ENCODE measurements at places on chromosomes 1 and 21.

GRCh38 chr1:66374148-66374547 is 159.8 kb upstream of the SGIP1 start:
- no peak for DNase-seq

- no peak for DNase-seq
Measured at GRCh38 chr1:234958706-234959657, 169.7 kb downstream of the TOMM20 start.

- DNase-seq = no peak
Measured at GRCh38 chr1:203040513-203041275, 14.4 kb downstream of the PPFIA4 start.

- no peak for DNase-seq
Measured at GRCh38 chr1:152328801-152329391, 3.9 kb upstream of the FLG start.

GRCh38 chr1:117657031-117657430 is 51.2 kb downstream of the TENT5C start:
- DNase-seq = no peak

DNA sequence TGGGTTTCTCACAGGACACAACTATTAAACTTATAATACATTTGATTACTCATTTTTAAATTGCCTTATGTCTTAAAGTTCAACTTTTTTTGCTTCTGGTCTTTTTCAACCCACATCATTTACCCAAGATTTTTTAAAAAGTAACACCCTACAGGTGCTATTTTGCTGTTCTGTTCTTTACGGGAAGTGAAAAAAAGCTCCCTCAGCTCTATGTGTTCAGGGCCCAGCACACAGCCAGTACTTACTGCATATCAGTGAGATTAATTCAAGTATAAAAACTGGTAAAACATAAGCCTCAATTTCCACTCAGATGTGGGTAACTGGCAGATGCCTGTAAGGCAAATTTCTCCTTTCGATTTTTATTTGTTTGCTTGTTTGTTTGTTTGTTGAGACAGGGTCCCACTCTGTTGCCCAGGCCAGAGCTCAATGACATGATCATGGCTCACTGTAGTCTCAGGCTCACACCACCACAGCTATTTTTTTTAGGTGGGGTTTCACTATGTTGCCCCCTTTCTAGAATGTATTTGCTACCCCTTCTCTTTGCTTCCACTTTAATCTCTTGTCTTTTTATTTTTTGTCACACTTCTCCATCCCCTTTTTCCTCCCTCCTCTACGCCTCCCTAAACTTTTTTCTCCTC is 20.3 kb downstream of the RNASEL start:
- DNase-seq = no peak

GRCh38 chr1:195908121-195908520 is 700.1 kb downstream of the KCNT2 start:
- no peak for DNase-seq

DNA sequence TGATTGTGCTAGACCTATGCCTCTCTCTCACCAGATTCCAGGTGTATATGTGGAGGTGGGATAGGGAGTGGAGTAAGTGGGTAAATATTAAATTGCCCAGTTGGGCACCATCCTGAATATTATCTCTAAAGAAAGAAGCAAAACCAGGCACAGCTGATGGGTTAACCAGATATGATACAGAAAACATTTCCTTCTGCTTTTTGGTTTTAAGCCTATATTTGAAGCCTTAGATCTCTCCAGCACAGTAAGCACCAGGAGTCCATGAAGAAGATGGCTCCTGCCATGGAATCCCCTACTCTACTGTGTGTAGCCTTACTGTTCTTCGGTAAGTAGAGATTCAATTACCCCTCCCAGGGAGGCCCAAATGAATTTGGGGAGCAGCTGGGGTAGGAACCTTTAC is at the start of gene FCER1A:
TSS of gene FCER1A (plus strand) at position 242 of the 400 bp plus-strand sequence. CDS start at position 271, 29 bp downstream.
- no peak for DNase-seq

DNA sequence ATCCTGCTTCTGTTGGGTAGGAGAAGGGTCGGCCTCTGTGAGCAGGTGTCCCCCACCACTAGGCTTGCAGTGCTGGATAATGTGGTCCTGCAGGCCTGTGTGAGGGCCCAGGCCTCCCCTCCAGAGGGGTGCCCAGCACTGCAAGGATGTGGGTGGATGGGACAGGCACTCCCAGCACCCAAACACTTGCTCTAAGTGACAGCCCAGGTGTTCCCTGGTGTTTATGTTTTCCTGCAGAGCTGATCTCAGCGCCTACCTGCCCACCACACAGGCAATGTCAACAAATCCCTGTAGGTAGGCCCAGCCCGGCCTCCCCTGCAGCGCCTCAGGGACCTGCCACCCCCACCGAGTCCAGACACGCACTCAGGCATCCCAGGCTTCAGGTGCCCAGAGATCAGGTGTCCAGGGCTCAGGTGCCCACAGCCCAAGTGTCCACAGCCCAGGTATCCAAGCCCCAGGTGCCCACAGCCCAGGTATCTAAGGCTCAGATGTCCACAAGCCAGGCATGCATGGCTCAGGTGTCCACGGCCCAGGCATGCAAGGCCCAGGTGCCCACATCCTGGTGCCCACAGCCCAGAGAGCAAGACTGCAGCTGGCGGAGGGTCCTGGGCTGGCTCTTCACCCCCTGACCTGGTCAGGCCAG is 59.2 kb downstream of the WNT9A start:
- no peak for DNase-seq

- no peak for DNase-seq
Measured at GRCh38 chr1:222697826-222698225, 14.5 kb downstream of the AIDA start.

DNA sequence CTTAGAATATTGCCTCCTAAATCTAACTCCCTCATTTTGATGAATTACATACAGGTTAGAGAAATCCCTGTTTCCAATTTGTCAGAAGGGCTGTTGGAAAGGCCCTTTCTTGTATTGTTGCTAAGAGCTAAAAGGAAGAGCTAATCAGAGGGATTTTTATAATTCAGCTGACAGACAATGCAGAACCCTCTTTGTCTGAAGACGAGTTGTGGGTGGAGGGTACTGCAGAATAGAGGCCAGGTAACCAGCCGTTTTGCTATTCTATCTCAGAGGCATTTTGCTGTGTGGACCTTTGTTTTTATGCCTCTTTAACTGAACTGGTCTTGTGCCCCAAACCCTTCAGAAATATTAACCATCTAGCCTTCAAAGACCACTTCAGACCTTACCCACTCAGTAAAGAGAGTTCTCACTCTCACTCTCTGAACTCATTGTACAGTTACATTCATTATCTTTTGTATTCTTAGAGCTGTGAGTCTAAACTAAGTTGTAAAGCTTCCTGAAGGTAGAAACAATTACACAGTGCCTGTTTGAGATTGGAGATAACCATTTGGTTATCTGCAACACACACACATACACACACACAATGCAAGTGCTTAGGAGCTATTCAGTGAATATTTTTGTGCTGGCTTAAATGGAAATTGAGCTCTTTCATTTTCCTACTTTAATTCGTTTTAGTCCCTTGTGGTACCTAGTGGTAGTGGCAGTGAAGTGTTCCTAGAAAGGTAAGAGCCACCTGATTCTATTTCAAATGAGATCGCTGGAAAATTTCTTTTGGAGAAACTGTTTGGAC is 19.7 kb downstream of the KPNA6 start:
- DNase-seq = no peak

DNA sequence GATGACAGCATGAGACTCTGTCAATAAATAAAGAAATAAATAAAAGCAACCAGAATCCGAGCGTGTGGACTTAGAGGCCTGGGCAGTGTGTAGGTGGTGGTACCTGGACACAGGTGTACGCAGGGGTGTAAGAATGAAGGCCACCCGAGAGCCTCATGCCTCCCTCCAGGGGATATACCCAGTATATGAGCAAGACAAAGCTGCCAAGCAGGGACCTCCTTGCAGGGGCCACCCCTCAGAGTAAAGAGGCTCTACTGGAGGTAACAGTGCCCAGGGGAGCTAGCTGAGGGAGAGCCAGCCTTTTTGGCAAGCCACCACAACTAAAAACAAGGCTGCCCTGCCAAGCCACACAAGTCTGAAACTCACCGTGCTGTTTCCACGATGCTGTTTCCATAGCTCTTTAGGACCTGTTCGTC is 179.2 kb upstream of the RAB4A start:
- no peak for DNase-seq

DNA sequence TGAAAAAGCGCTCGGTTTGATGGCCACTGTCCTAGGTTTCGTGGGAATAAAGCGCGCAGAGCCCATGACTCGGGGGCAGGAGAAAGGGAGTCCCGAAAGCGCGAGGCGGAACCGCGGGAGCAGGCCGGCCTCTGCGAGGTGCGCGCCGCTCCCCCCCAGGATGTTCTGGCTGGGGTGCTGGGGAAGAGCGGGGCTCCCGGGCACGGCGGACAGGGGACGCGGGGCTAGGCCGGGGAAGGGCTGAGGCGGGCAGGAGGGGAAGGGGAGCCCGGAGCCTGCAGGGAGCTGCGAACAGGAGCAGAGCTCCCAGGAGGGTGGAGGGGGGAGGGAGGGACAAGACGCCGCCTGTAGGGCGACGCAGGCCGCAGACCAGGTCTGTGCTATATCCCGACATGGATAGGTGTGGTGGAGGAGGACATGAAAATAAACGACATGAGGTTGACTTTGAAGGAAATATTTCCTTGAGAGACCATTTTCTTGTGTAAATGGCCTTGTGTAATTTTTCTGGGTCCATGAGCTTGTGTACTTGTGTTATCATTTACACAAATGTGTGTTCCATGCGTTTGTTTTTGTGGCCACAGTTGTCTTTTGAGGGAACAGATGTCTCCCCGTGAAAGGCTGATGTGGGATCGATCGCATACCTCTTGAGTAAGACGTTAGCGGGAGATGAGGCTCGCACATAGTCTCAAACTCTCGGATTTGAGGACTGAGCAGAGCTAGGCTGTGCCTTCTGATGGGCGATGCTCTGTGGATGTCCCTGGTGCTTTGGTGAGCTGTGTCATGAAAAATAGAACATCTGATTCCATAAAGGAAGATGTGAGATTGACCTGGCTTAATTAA is 1.3 kb downstream of the PCNT start:
- no peak for DNase-seq

- DNase-seq = no peak
Measured at GRCh38 chr1:31498376-31499040, 77.8 kb upstream of the TINAGL1 start.

- no peak for DNase-seq
Measured at GRCh38 chr21:26388731-26389231, 184.3 kb downstream of the CYYR1 start.

GRCh38 chr1:96596226-96596922 is 125.2 kb upstream of the PTBP2 start:
- DNase-seq = peak; percentile 77

- DNase-seq = no peak
Measured at GRCh38 chr21:45599146-45599581, 44.4 kb upstream of the PCBP3 start.

GRCh38 chr1:68103884-68104554 is 53.6 kb upstream of the DIRAS3 start:
- no peak for DNase-seq

DNA sequence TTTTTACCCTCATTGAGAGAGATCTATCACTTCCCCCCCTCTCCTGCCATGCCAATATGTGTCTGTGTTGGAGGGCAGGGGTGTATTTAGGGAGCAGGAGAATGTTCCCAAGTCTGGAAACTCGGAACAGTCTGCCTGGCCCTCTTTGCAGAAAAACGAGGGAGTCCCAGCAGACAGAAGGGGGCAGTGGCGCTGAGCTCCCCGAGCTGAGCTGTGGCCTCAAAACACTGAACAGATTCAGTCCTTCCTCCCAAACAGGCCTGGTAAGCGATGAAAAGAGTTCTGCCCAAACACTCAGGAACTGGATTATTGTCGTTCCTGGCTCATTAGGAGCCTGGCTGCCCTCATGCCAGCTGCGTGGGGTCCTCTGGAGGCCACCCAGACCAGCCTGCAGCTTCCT is 981 bp downstream of the CLDN14 start:
- DNase-seq = no peak
